Activated naive CD4-positive, alpha-beta T cell (primary cell): ENCODE measurements at places on chromosomes 11 and 22.
A peak's percentile ranks its signal among the peaks of the same experiment; 100 is the strongest.

DNA sequence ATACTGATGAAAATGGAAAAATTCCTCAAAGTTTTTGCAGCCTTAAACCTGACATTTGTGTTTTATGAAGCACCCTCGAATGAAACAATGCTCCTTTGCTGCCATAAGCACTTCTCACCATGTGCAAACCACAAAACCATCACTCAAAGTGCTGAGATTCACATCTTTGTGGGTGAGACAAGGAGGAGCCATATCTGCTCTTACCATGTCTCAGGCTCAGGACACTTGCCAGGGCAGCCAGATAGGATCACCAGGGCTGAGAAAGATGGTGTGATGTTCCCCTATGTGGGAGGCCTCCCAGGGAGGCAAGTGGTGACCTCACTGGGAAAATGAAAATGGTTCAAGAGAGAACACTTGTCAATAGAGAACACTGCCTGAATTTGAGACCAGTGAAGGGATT, 120.4 kb downstream of the CCDC34 start:
- no peak for DNase-seq

DNA sequence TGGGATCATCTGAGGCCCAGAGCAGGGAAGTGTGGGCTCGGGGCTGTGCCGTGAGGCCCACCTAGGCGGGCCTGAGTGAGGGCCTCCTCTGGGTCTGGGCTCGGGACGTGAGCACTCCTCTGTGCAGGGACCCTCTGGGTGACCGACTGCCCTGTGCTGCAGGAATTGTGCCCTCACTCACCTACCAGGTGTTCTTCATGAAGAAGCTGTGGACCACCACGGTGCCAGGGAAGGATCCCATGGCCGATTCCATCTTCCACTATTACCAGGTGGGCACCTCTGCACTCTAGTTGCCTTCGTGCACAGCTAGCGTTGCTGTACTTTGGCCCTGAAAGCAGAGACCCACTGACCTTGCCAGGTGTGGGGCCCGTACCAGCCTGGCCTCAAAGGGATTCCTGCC, 80.5 kb downstream of the MYO7A start:
- DNase-seq, result no peak

- DNase-seq, result peak; percentile 91
Measured at GRCh38 chr11:74398244-74399159, at the start of gene PGM2L1. Gene PGM2L1 (minus strand): TSS chr11:74398433. CDS start chr11:74398161, 272 bp downstream.

- DNase-seq, result no peak
Measured at GRCh38 chr11:130094614-130095013, 24.9 kb downstream of the APLP2 start.

DNA sequence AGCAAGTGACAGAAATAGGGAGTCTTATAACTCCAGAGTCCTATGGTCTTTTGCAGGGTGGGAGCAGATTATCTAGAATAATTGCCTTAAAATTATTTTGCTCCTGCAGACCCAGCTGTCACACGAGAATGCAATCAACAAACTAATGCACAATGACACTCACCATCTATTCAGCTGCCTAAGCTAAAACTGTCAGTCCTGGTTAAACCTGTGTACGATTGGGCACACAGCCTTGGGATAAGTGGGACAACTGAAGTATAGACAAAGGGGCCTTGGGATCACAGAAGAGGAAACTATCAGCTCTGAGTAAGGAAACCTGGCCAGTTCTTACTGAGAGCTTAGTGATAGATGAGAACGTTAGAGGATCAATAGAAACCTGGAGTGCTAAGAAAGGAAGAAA, 595.9 kb upstream of the KIRREL3 start:
- no peak for DNase-seq

DNA sequence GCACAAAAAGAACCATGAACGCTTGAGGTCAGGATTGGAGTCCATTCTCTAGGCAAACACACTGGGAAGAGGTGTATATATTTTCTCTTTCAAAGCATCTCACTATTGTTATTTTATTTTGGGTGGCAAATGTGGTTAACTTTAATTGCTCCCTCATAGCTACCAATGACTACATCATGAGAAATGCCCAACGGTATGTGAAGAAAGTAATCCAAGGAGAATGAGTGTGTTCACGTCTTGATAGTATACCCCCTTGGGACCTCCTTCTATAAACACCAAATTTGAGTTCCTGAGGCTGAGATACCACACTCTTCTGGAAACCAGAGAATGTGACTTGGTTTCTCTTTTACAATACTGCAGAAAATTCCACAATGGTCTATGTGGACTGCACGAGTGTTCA, 15.8 kb downstream of the OR8D1 start:
- no peak for DNase-seq

DNA sequence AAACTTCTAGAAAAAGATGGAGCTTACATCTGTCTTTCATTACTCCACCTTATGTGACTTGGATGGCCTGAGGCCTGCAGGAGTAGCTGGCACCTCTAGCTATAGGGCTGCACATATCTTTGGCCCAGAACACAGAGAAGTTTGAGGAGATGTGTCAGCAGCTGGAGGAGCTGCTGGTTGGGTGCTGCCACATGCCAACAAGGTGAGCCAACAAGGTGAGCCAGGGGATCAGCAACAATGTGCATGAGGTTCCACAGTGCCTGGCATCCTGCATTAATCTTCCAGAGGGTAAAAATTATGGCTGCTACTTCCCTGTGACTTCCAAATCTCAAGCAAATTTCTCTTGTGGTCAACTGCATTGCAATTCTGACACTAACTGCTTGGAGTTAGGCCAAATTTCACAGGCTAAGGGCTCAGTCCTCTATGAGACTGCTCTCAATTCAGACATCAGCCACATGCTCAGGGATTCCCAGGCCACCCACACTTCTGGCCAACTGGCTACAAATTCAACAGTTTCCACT, 16.0 kb downstream of the RBM7 start:
- DNase-seq, result no peak
